ENCODE measurements at places on chromosomes 1 and 21. TPM values are rescaled to one million over a fixed set of nuclear protein-coding genes. Genes with fewer than 3 reads are reported as not detected.

- DNase-seq = no peak
Observed at GRCh38 chr21:33007747-33008146, 18.0 kb upstream of the OLIG2 start.

Gene SNX27
- 30.6 TPM for total RNA-seq

Gene CLDN19
- total RNA-seq = not detected

DNA sequence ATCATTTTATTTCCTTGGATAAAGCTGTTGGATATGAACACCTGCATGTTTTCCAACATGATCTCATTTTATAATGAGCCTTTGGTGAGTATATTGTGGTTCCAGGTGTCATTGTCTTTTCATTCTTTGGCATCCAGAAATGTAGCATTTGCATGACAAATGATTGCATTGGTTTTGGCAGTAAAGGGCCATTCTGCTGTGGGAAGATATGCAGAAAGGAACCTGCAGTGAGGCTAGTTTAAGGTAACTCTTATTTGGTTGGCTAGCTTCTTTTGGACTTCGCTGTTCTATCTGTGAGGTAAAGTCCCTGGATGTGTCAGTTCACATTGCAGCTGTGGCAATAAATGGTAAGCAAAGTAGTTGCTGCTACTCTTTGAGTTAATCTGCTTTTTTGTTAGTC is 343.0 kb downstream of the AMY1C start:
- DNase-seq = no peak

Gene ACTRT2
- total RNA-seq = not detected

GRCh38 chr1:173530795-173531693 is 53.9 kb downstream of the PRDX6 start:
- DNase-seq = no peak

Gene CLCA1
- total RNA-seq = 848 TPM

Gene TRAF5
- total RNA-seq = 15.0 TPM

DNA sequence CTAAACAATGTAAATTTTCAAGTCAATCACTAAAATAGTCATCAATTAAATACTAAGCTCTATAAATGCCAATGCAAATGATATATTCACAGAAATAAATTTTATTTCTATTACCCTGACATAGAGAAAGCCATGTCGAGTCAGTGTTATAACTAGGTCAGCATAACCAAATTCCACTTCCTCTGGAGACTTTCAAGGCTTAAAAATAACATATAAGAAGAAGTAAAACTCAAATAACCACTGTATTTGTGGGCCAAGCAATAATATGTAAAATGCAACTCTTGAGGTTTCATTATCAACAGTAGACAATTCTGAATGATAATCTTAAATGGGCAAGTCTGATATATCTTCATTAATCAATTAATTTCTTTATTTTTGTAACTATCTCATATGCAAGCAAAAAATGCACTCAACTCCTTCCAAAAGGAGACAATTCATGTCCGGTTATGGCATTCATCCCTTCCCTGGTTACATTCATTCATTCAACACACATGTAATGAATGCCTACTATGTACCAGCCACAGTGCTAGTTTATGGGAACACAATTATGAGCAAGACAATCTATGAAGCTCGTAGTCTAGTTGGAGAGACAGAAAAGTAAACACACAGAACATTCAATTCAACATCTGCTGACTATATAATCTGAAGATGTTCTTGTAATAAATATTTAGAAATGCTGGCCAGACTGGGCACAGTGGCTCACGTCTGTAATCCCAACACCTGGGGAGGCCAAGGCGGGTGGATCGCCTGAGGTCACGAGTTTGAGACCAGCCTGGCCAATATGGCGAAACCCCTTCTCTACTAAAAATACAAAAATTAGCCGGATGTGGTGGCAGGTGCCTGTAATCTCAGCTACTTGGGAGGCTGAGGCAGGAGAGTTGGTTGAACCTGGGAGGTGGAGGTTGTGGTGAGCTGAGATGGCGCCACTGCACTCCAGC is 37.1 kb upstream of the CAP1 start:
- no peak for DNase-seq

DNA sequence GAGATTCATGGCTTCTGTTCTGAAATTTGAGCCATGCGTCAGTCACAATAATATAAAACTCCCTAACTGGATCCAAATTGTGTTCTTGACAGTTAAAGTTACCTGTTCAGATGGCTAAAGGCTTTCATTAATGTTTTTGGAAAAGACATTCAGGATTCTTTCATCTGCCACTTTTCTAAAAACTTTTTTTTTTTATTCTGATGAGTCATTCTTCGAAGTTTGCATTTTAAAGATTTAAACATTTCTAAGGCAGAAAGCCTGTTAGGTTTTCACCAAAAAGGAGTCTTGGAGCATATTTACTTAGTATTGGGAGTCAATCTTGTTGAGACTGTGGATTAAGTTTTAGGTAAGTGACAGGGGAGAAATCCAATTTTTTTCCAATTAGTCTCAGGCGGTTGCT is 18.9 kb upstream of the SDC3 start:
- no peak for DNase-seq

DNA sequence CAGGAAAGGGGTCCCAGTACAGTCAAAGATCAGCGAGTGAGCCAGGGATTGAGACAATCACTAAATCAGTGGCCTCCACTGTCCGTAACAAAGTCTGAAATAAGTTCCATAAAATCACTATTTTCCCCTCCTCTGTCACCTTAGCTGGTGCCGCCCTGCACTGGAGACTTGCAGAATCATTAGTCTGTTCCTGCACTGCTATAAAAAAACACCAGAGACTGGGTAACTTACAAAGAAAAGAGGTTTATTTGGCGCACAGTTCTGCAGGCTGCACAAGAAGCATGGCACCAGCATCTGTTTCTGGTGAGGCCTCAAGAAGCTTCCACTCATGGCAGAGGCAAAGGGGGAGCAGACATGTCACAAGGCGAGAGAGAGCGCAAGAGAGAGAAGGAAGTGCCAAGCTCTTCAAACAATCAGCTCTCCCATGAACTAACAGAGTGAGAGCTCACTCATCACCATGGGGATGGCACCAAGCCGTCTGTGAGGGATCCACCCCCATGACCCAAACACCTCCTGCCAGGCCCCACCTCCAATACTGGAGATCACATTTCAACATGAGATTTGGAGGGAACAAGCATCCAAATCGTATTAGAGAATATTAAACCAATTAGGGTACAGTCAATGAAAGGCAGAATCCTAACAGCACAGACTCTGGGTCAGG is 129.8 kb upstream of the TIAM1 start:
- DNase-seq = no peak

DNA sequence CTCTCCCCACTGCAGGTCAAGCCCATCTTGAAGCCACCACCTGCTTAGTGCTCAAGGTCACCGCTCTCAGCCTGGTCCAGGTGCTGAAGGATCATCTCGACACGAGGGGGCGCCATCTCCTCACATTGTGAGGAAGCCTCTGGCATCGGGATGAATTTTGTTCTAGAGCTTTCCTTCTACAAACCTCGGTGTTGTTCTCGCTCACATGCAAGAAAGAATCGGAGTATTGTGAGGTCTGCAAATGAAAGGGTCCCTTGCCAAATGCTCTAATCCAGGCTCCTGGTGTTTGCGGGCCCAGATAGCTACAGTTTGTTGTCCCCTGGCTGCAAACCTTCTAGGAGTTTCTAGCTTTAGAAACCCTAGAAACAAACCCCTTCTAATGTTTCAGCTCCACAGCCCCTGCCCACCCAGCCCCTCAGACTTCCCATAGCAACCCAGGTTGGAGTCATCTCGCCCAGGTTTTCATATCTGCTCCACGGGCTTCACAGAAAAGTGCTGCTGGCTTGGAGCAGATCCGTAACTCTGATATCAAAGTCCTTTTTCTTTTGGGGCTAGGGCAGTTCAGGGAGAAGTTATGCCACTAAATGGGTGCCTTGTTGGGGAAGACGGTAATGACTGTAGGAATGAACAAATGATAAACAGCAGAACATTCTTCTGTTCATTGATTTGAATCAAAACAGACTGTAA is 8.6 kb upstream of the ATP5PO start:
- DNase-seq = peak; percentile 75

- no peak for DNase-seq
Observed at GRCh38 chr1:61143821-61144424, 61.6 kb downstream of the NFIA start.

DNA sequence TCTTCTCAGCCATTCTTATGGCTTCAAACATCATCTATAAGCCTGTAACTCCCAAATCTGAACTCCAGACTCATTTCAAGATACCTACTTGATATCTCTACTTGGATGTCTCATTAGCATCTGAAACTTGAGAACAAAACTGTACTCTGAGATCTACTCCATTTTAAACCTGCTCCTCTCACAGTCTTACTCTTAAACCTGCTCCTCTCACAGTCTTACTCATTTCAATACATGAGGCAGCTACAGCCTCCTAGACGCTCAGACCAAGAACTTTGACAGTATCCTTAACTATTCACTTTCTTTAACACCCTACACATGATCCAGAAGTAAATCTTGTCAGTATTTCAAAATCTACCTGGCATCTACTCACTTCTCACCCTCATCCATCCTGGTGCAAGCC is 54.3 kb downstream of the NBPF6 start:
- DNase-seq = no peak

Gene PLA2G2C
- total RNA-seq = not detected

GRCh38 chr1:247474367-247474766 is 16.5 kb upstream of the OR2B11 start:
- DNase-seq = no peak

- DNase-seq = no peak
Observed at GRCh38 chr1:163561580-163562295, 240.0 kb downstream of the NUF2 start.

Gene TTC3
- 99.8 TPM for total RNA-seq

DNA sequence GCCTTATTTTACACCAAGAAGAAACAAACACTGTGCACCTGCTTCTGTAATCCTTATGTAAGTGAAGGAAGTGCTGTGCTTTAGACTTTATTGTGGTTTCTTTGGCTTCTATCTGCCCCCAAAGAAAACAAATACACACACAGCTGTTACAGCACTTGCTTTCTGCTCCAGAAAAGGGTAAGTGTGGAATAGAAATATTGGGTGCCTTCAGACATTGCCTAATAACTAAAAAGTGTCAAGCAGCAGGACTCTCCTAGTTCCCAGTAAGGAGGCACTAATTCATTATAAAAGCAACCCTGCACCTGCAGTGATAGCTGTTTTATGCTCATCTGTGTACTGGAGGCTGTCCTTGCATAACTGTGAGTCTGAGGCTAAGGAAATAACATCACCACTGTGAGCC is 23.4 kb upstream of the PRRX1 start:
- no peak for DNase-seq

GRCh38 chr1:88990426-88990825 is 2.0 kb downstream of the KYAT3 start:
- no peak for DNase-seq

DNA sequence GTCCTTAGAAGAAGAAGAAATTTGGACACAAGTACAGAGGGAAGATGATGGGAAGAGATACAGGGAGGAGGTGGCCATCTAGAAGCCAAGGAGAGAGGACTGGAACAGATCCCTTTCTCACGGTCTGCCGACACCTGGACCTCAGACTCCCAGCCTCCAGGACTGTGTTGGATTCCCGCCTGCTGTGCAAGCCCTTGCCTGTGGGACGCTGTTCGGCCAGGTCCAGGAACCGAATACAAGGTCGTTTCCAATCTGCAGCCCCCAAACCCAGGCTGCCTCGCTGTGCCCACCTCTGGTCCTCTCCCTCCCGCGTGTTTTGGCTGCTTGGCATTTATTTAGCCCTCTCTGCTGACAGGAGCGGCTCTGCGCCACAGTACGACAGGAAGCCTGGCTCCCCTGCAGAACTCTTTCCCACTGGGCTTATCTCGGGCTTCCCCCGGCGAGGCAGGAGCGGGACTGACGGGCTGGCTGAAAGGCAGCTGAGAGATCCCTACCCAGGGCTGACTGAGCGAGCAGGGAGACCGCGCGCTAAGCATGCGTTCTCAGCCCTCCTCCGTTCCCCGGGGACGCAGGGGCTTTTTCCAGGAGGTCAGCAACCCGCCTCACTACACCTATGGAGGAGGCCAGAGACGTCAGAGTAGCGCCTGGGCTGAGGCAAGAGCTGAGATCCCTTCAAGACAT is 238.4 kb downstream of the TNR start:
- DNase-seq = no peak

DNA sequence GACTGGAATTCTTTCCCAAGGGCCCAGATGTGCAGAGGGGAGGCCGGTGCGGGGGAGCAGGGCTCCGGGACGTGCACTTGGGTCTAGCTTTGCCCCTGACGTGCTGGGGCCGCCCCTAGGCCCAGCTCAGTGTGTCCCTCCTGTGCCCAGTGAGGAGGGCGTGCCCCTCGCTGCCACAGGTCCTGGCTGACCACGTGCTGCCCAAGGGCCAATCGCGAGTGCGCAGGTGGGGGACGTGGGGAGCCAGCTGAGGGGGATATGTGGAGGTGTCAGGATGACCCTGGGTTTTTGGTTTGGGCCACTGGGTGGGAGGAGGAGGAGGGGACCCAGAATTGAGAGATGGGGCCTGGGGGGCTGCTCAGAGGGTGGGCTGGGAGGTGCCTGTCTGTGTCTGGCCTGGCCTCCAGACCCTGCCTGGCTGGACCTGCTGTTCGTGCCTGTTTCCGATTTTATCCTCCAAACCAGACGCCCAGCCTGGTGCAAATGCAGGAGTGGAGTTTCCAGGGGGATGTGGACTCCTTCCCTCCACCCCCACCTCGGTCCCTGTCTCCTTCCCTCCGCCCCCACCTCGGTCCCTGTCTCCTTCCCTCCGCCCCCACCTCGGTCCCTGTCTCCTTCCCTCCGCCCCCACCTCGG is 6.1 kb upstream of the RNF223 start:
- DNase-seq = peak; percentile 68

Gene ODR4
- 16.8 TPM for total RNA-seq

DNA sequence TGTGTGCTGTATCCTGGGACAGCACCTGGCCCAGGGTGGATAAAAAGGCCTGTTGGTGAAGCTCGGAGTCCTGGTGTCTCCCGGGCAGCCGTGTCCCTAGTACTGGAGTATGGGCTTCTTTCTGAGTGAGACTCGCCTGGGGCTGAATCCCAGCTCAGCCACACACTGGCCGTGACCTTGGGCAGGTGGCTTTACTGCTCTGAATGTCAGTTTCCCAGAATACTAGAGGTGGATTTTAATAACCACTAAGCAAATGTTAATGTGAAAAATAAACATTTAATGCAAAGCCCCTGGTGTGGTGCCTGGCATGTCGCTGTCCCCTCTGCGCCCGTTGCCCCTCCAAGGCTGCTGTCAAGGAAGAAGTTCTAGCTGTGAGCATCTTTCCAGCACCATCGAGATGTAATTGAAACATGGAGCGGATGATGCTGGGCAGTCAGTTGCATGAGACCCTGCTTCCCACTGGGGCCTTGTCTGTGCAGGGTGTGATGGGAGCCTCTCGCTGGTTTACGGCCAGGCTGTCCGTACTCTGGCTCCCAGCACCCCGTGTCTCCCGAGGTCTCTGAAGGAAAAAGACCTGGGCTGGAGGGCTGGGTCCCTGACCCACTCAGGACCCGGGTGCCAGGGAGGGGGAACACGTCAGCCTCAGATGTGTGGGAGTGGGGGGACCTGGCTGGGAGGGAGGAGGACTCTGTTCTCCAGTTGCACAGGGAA is 527.8 kb downstream of the MATN1 start:
- no peak for DNase-seq

GRCh38 chr21:42437786-42438185 is 34.1 kb downstream of the UBASH3A start:
- peak; percentile 10 for DNase-seq

Data from left colon (tissue), 2 donors.